SK-N-SH treated with all-trans-retinoic acid at 6 μM for 48 hours (cell line): ENCODE measurements at places on chromosomes 7 and 10.

DNA sequence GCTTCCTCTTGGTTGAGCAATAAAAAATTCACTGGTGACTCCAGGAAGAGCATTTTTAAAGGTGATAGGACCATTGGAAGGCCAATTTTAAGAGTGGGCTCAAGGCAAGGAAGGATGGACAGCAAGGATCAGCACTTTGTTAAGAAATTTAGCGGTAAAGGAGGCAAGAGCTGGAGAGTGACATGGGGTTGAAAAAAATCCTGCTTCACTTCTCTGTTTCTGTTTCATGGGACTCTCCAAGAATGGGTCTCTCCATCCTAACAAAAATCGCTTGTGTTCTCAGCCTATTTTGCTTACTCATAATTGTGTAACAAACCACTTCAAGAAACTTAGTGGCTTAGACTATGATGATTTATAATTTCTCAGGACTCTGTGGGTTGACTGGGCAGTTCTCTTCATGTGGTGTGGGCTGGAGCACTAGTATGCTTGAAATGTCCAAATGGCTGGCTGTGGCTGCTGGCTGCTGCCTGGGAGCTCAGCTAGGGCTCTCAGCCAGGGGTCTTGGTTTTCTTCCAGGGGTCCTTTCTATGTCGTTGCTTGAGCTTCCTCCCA, 59.8 kb upstream of the ZNRF2 start:
- peak; percentile 38; the same call in 2 of the 3 replicates for ATAC-seq

- ATAC-seq: no peak
Observed at GRCh38 chr7:101418694-101419093, 56.0 kb downstream of the COL26A1 start.

DNA sequence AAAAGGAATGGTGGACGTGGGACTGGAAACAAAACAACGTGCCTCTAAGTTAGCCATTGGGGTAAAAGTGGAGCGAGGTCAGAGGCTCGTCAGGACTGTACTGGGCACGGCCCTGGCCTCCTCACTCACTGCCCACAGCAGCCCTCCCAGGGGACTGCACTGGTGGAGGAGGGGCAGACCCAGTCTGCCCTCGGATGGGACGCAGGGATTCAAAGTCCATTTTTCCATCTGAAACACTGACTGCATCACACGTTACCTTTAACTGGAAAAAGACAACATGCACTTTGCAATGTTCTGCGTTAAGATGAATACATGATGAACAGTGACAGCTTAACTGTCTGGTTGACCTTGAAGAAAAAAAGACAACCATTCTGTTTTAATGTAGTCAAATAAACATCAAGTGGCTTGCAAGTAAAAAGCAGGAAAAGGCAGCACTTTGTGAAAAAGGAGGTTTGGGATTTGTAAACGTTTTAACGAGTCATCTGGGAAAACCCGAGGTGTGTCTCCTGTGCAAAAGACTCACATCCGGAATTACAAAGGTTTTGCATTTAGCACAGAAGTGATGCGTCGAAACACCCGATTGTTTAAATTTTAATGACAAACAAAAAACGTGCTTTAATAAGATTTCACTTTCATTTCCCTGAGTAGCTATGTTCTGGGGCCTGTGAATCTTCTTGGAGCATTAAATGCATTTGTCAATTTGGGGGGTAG, 18.8 kb downstream of the KLF6 start:
- ATAC-seq: peak; percentile 53

DNA sequence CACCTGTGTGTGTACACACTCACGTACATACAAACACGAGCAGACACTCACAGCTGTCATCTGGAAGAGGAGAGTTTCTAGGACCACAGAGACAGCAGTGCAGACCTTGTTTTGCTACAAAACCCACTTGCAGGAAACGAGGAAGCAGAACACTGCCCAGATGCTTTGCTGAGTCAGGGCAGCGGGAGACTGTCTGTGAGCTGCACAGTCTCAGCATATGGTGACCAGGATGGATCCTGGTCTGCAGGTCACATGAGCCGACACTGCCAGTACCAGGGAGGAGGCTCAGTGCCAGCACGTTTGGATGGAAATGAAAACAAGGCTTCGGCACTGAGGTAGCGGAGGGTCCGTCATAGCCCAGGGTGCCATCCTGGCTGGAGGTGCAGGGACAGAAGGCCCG, 117.6 kb upstream of the DPP6 start:
- ATAC-seq: no peak; the same call in 2 of the 3 replicates

GRCh38 chr7:157903710-157904109, 566.9 kb downstream of the DNAJB6 start:
- no peak for ATAC-seq

GRCh38 chr10:9198611-9199010, 1144.1 kb downstream of the GATA3 start:
- ATAC-seq: peak; percentile 58

GRCh38 chr10:82411416-82411815, 536.4 kb downstream of the NRG3 start:
- no peak for ATAC-seq

DNA sequence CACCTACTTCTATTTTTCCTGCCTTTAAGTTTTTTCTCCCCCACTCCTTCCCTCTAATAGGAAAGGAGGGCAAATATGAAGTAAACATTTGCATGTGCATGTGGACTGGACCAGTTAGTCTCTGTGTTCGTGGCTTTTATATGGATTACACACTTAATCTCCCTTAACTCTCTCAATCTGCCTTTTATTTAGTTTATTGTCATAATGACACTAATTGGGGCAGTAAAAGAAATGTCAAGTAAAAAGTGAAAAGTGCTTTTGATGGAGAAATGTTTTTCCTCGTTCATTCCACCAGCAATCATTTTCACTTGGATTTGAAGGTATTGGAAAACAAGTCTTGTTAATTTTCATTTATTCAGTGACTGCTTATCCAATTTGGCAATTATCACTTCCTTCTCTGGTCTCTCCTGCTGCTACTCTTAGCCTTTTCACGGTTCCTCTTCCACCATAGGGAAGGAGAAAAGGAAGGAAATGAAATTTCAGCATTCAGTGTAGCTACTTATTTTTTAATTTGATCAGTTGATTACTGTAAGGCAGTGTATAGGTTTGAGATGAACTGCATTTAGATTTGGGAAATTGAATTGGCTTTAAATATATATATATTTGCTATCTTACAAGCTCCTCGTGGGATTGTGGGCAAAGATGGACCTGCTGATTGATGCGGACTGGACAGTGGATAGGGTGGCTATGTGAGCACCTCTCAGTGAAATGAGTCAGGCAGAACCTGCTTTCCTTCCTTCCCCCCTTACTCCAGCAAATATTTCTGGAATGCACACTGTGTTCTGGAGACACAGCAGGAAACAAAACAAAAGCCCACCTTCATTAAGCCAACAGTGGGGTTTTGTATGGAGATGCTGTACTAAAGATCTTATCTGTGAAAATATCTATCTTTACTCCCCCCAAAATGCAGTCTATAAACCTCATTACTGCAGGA, 77.5 kb downstream of the LRRC4 start:
- peak; percentile 61 for ATAC-seq

DNA sequence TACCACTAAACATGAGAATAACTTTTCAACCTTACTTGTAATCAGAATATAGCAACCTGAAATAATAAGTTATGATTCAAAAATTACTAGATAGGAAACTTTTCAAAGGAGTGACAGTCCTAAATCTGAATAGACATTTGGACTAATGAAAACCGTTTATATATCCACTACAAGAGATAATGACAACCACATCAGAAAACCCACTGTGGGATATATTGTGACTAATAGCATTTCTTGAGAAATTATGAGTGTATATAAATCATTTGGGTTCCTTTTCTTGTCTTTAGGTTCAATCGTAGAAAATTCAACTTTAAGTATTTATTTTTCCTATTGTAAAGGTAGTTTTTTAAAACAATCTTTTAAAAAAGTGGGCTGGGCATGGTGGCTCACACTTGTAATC, 170.2 kb upstream of the PRSS58 start:
- ATAC-seq: no peak
